ENCODE measurements at places on chromosomes 12 and 14.

- no peak for DNase-seq
Observed at GRCh38 chr14:40981247-40981646, 625.4 kb upstream of the LRFN5 start.

GRCh38 chr12:115700896-115701465 lies 576.5 kb downstream of the MED13L start:
- DNase-seq = no peak

DNA sequence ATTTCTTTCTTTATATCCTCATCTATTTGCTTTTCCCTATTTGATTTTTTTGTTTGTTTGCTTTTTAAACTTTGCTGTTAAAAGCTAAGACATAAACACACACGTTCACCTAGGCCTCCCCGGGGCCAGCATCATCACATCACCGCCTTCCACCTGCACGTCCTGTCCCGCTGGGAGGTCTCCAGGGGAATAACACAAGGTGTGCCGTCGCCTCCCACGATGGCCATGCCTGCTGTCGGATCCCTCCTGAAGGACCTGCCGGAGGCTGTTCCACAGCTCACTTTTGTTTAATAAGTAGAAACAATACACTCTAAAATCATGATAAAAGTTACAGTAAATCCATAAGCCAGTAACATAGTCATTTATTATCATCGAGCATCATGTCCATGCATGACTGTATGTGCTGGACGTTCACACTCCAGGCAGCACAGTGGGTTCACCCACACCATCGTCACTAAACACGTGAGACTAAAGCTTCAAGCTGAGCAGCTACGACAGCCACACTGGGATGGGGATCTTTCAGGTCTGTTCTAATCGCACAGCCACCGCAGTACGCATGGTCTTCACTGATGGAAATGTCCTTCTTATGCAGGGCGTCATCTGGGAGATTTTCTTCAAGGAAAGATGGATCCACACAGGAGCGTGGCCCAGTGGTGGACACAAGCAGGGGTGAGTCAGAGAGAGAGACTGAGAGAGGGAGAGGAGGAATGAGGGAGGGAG lies 3.6 kb downstream of the RIMBP2 start:
- no peak for DNase-seq

DNA sequence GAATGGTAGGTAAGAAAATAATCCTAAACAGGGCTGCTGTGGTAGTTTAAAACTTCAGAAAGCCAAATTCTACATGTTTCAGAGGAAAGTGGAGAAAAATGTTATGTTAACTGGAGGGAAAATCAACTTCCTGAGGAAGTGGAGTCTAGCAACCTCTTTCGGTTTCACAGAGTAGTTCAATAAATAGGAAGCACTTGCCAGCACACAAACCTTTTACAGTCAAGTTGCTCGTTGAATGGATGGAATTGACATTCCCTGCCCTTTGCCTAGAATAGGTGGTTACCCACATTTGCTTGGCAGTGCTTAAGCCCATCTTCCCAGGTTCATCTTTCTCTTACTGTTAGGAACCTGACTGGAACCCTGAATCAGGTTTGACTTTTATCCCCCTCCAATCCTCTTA lies 15.9 kb downstream of the ANKRD13A start:
- no peak for DNase-seq

DNA sequence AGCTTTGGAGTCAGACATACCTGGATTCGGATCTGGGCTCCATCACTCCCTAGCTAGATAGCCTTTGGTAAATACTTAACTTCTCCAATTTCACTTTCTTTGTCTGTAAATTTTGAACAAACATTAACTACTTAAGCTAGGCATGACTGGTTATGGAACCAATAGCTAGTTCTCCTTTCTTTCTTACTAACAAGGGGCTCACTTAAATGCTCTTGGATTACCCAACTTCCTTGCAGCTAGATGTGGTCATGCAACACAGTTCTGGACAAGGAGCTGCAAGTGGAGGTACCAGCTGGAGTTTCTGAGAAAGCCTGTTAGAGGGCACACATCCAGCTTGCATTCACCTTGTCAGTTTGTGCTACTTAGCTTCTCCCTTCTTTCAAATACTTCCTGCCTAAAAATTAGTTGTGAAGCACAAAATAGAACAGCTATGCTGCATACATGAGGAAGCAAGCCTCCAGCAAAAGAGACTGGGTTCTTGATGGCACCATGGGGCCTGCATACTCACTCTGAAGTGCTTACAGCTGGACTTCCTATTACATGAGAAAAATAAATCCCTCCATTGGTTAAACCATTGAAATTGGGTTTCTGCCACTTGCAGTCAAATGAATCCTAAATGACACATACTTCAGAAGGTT lies 210.1 kb upstream of the EEA1 start:
- no peak for DNase-seq

GRCh38 chr14:54774824-54775223 lies 127.8 kb downstream of the GCH1 start:
- DNase-seq = no peak

DNA sequence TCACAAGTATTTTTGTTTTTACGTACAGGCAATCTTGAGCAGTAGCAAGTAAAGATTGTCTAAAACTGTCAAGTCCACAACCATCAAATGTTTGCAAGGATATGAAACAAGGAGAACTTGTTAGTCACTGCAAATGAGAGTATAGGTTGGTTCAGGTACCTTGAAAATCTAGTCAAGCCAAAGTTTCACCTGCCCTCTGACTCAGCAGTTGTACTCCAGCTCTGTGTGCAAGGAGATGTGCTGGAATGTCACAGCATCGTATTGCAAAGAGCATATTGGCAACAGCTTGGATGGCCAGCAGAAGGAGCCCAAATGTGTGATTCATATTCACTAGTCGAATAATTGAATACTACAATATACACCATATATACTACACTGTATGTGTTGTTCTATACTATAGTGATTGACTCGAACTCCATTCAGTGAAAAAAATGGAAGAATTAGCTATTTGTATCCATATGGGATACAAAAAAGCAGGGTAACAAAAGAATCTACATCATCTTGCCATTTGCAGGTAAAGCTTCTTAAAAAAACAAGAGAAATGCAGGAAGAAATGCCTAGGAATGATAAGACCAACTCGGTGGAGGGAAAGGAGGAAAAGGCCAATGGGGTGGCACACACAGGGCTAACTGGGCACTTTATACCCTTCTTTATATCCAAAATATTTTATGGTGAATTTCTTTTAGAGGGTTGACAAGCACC lies 44.0 kb downstream of the EID3 start:
- DNase-seq = no peak

GRCh38 chr12:11991604-11992003 lies 79.1 kb upstream of the BCL2L14 start:
- no peak for DNase-seq
